Aorta (tissue), 5 donors: ENCODE measurements at places on chromosomes 12 and 14.

DNA sequence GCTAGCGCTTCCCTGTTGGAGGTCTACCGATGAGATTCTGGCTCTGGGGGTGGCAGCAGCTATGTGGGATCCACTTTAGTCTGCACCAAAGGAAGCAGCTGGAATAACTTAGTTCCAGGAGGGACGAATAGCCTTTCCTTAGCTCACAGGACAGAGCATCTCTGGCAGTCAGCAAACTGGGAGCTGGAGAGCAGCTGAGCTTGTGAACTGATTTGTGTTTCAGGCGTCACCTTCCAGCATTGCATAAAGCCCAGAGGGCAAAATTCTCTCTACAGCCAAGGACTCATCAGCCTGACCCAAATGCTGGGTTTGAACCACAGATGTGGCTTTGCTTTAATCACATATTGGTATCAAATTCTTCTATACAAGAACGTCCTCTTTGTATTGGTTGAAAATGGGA lies 81.9 kb upstream of the PELI2 start:
- H3K27me3 ChIP-seq, result no peaks in the 10 kb centered on the region
- no peak for DNase-seq
- H3K27ac ChIP-seq, result no peak overlapping the region
- H3K4me1 ChIP-seq, result no peaks in the 10 kb centered on the region

- H3K27ac ChIP-seq, result no peak overlapping the region
- peaks cover 1% of the 10 kb centered on the region for H3K27me3 ChIP-seq
- no peak overlapping the region for H3K4me3 ChIP-seq
Measured at GRCh38 chr14:87894920-87895319, 98.1 kb downstream of the GALC start.

GRCh38 chr14:23209651-23210423 lies 26.4 kb upstream of the SLC7A8 start:
- H3K36me3 ChIP-seq, result no peaks in the 10 kb centered on the region
- no peak overlapping the region for H3K27ac ChIP-seq
- H3K4me3 ChIP-seq, result no peak overlapping the region
- no peak for DNase-seq

- H3K27me3 ChIP-seq, result no peaks in the 10 kb centered on the region
- H3K27ac ChIP-seq, result no peak overlapping the region
- H3K4me1 ChIP-seq, result no peaks in the 10 kb centered on the region
- no peak overlapping the region for H3K4me3 ChIP-seq
Measured at GRCh38 chr12:65826353-65827171, 2.3 kb downstream of the HMGA2 start.

DNA sequence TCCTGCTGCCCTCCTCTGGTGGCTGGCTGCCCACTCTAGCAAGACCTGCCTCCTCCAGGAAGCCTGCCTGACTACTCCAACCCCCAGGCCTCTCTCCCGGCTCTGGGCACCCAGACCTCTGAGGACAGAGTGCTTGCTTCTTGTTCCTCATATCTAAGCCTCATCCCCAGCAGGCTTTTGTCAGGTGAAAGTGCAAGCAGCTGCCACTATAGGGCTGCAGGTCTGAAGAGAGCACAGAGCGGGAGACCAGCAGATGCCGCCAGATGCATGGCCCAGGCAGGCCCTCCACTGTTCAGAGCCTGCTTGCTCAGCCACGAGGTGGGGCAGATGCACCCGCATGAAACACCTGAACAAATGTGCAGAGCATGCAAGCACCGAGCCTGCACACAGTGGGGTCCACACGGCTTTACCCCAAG lies 73.0 kb downstream of the SERPINA3 start:
- H3K4me3 ChIP-seq, result no peak overlapping the region
- H3K4me1 ChIP-seq, result no peaks in the 10 kb centered on the region
- no peak overlapping the region for H3K27ac ChIP-seq
